ENCODE measurements at places on chromosomes 2 and 18.

DNA sequence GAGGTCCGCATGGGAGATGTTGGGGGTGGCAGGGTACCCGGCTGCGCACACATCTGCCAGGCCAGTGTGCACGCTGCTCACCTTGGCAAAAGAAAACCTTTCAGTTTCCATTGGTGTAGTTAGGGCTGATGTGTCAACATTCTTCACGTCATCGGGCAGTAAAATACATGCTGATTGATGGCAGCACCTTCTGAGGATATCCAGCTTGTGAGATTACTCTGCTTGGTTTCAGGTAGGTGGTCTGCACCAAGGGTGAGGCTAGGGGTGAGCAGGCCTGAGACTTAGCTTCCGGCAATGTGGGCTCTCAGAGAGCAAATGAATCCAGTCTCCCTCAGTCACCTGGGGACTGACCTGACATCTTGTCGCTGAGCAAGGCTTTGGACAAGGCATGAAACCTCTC, 19.3 kb upstream of the ACKR3 start:
- no peak for DNase-seq

DNA sequence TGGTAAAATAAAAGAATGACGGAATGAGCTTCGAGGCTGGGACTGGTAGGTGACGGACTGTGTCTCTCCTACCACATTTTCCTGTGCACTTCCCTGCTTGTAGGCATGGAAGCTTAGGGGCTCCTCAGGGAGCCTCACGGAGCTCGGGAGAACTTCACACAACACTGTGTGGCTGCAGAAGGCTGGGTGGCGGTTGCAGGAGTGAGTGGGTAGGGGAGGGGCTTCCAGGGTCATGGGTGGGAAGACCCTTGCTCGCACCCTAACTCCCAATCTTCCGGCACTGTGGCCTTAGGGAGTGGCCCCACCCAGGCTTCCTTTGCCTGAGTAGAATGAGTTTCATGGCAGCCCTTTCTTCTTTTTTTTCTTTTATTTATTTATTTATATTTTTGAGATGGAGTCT, 128.6 kb downstream of the INHBB start:
- DNase-seq = no peak

- no peak for DNase-seq
These were observed 598.2 kb upstream of the SYT4 start for GRCh38 chr18:43875511-43875910.

DNA sequence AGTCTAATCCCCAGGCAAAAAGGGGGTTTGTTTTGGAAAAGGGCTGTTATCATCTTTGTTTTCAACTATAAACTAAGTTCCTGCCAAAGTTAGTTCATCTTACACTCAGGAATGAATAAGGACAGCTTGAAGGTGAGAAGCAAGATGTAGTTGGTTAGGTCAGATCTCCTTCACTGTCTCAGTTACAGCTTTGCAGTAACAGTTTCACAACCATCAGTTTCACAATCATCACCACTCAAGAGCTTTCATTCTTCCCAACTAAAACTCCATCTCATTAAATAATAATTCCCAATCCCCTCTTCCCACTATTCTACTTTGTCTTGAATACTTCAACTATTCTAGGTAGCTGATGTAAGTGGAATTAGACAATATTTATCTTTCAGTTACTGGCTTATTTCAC, 200.9 kb downstream of the NYAP2 start:
- DNase-seq = no peak

GRCh38 chr18:4636967-4637366, 181.9 kb upstream of the DLGAP1 start:
- no peak for DNase-seq
